ENCODE measurements at places on chromosomes 6 and 20.

GRCh38 chr6:71476371-71476770, 187.8 kb downstream of the OGFRL1 start:
- DNase-seq = no peak

DNA sequence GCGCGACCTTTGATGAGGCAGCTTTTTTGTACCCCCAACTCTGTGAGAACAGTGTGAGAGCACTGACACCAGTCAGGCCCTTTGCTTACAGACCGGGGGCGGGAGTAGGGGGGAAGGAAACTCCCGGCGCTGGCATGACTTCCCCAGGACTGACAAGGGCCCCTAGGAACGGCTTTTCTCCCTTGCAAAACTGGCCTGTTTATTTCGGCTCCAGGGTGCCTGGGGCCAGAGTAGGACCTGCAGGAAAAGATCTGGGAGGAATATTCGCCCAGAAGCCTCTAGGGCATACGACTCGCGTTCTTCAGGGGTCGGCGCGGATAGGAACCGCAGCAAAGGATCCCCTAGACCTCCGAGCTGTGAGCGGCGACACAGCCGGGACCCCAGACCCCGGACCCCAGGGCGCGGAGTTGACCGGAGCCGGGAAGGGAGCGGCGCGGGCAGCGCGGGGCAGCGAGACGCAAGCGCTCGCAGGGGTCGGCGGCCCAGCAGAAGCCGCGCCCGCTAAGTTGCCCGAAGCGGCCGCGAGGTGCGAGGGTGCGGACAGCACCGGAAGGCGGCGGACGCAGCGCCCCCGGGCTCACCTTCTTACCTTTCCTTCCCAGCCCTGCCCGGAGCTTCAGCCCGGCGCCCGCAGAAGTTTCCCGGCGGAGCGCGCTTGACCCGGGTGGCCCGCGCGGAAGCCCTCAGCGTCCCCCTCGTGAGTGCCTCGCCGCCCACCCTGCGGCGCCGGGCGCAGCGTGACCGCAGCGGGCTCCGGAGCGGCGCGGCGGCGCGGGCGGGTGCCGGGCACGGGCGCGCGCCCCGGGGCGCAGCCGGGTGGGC, at the start of gene POPDC3:
TSS of gene POPDC3 (minus strand) at position 771 of the 822 bp plus-strand sequence. CDS start 18,105 bp downstream, outside the sequence.
- no peak for DNase-seq

DNA sequence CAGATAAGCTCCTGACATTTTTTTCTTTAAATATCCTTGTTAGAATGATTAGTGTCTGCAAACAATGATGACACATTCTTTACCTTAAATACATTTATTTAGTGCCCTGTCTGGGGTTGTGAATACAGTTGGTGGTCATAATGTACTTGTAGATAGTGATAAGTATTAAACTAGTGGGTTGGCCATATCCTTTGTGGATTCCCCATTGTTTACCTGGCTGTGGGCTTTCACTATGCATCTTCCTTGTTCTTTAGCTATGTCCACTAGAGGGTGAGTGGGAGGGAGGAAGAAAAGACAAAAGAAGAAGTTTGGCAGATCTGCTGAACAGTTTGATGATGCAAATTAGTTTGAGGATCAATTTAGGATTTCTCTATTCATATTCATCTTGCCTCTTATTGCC, 15.7 kb downstream of the HS3ST5 start:
- DNase-seq = no peak

DNA sequence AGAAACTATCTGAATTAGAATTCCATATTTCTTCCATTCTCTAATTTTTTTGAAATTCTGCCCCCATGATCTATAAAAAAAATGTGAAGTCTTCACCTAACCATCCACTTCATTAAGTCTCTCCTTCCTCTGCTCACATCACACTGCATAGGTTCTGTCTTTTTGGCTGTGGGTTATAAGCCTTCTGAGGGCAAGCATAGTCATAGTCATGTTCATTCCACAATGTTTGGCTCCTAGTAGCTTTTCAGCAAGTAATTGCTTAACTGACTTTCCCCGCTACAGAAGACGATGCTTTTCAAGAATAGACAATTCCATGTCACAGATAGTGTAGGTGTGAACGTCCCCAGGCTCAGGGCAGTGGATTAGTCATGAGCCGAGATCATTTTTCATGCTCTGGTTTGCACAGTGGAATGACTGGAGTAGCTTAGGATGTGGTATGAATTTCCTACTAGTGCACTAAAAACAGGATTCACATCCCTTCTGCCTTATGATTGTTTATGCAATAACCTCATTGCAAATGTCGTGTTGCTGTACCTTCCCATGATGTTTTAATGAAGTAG, 29.1 kb downstream of the WRNIP1 start:
- DNase-seq = no peak

GRCh38 chr6:104736545-104736944, 123.2 kb downstream of the HACE1 start:
- DNase-seq = no peak

DNA sequence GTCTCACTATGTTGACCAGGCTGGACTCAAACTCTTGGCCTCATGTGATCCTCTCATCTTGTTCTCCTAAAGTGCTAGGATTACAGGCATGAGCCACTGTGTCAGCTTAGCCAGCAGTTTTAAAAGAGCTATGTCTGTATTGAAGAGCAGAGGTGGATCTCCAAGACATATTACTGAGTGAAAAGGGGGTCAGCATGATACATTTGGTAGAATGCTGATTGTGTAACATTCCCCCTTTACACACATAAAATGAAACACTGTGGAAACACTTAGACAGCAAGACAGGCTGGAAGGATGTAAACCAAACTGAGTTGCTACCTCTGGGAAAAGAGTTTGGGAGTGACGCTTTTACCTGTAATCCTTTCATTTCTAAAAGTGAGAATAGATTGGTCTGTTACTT, 1.7 kb upstream of the RIPOR3 start:
- DNase-seq = no peak

All from CD8-positive, alpha-beta memory T cell (primary cell).